ENCODE measurements at places on chromosomes 5 and 9.

DNA sequence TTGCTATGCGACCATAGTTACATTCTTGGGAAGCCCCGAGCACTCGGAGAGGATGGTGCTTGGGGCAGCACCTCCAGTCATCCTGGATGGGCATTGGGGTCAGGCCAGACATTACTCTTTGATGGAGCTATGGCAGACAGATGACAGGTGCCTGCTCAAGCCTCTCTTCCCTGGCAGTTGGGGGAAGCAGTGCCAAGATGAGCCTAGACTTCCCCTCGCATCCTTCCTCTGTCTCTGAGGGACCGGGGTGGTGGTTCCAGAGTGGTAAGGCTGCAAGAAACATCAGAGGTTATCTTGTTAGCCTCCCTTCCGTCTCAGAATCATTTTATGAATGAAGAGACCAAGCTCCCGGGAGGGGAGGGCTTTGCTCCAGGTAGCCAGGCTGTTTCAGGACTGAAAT lies 2.8 kb upstream of the HMCN2 start:
- DNase-seq, result no peak

DNA sequence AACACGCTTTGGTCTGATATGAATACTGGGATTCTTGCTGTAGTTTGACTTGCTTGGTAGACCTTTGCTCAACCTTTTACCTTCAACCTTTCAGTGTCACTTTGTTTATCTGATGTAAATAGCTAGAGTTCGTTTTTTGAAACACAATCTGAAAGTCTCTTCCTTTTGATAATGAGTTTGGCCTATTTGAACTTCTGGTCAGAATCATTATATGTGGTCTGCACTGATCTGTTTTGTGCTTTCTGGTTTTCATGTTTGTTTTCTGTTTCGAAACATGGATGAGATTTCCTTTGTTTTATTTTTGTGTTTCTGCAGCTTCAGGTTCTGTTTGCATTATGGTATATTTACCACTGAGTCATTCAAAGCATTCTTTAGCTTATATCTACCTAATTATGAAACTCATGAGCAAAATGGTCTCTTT lies 217.5 kb downstream of the GABBR2 start:
- DNase-seq, result no peak

DNA sequence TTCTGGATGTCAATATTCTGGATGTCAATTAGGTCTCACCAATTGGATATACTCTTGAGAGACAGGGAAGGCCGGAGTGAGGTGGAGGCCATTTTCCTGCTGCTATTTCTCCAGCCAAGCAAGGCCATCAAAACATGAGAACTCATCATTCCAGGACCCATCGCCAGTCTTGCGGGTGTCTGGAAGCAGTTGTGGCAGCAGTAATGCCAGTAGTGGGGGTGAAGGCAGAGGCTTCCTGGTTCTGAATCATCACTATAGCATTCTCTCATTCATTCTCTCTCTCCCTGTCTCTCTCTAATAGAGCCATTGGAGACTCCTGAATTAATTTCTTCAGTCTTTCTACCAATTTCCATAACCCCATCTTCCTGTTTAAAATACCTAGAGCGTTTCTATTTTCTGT lies 71.8 kb downstream of the EGFLAM start:
- no peak for DNase-seq

GRCh38 chr5:154484393-154485095 lies 6.5 kb upstream of the HAND1 start:
- DNase-seq, result no peak

- DNase-seq, result peak; percentile 92
Observed at GRCh38 chr9:124861342-124862229, at the start of the genes ARPC5L and RPL35. TSS of gene ARPC5L (plus strand) at chr9:124862130. CDS start at chr9:124869291, 7,161 bp downstream. TSS of gene RPL35 (minus strand) at chr9:124861957. CDS start at chr9:124861912, 45 bp downstream.

GRCh38 chr5:159894149-159894720 lies 22.0 kb upstream of the ADRA1B start:
- no peak for DNase-seq

GRCh38 chr5:136729901-136730355 lies 364.6 kb upstream of the TRPC7 start:
- DNase-seq, result peak; percentile 35

GRCh38 chr9:121675381-121675780 lies 23.9 kb downstream of the DAB2IP start:
- DNase-seq, result no peak

- no peak for DNase-seq
Observed at GRCh38 chr5:172568308-172568910, 72.7 kb upstream of the NEURL1B start.

GRCh38 chr5:43658509-43658908 lies 55.5 kb downstream of the NNT start:
- no peak for DNase-seq

DNA sequence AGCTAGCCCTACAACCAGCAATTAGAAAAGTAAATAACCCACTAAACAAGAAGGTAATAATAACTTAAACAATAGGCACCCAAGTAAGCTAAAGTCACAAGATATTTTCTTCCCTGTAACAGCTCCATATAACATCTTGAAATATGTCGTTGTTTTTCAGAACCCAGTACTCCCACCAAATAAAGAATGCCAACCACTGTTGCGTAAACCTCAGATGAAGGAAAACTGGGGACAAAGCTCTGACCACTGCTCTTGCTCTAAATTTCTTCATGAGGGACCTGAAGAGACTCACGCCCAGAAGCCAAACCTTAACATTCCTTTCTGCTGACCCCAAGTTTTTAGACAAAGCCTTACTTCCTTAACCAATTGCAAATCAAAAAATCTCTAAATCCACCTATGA lies 267.7 kb upstream of the GAS1 start:
- DNase-seq, result no peak

GRCh38 chr9:121286688-121286972 lies 18.7 kb downstream of the GSN start:
- no peak for DNase-seq

DNA sequence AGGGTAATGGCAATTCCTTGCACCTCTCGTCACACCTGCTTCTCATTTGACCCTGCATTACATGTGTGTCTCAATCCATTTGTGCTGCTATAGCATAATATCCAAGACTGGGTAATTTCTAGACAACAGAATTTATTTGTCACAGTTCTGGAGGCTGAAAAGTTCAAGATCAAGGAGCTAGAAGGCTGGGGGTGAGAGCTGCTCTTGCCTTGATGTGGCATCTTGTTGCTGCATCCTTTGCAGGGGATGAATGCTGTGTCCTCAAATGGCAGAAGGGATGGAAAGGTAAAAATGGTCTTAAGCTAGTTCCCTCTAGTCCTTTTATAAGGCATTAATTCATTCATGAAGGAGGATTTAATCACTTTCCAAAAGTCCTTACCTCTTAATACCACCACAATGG lies 323.7 kb upstream of the RPS23 start:
- no peak for DNase-seq

DNA sequence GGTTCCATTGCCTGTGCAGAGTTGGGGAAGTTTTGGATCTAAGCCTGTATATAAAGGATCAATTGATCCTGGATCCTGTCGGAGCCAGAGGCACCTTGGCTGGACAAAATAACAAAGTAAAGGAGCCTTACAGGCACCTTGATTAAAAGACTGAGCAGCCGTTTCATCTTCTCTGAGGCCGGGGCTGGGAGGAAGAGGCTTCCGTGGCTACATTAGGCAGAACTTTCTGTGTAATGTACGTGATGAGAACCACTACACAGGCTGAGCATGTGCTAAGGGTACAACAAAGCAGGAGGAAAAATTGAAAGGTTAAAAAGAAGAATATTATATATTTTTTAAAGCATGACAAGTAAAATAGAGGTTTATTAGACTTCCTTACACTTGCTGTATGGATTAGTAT lies 37.0 kb downstream of the IL31RA start:
- no peak for DNase-seq

GRCh38 chr9:113562653-113563381 lies 99.3 kb downstream of the RGS3 start:
- DNase-seq, result no peak

- no peak for DNase-seq
Observed at GRCh38 chr5:107531308-107531707, 139.4 kb downstream of the EFNA5 start.
